ENCODE measurements at places on chromosomes 1 and 21.

GRCh38 chr1:55168353-55168752 lies 46.8 kb downstream of the USP24 start:
- DNase-seq = no peak

DNA sequence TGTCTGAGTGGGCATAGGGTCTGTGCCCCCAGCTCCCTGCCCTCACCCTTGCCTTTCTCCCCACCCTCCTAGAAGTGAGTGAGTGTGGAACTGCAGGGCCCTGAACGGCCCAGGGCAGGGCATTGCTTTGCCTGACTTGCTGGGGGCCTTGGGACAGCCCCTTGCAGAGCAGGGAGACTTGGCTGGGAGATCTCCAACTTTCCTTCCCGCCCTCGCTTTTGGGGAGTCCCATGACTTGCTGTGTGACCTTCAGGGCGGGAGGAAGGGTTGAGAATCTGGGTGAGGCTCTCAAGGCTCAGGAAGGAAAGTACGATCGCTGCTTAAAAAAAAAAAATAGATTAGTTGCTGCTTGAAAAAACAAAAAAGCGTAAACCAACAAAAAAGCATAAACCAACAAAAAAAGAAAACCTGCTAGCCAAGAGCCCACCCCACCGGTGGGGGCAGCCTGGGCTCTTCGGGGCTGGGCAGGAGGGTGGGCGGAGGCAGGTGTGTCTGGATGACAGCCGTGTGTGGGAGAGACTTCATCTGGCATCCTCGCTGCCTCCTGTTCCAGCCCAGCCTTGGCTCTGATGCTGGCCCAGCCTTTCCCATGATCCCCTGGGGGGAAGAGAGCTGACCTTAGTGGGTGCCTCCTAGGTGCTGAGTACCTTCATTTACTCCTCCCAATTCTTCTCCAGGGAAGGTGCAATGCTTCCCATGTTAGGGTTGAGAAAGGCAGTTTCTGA lies 6.5 kb downstream of the NBL1 start:
- DNase-seq = no peak

- peak; percentile 84 for DNase-seq
These were observed 17.4 kb downstream of the CELA3A start for GRCh38 chr1:22018583-22019559.

GRCh38 chr1:28159243-28159642 lies 17.2 kb downstream of the PTAFR start:
- DNase-seq = no peak

GRCh38 chr1:56728964-56729363 lies 83.8 kb downstream of the PRKAA2 start:
- DNase-seq = no peak

- no peak for DNase-seq
These were observed 274.4 kb downstream of the RPS6KC1 start for GRCh38 chr1:213325482-213325881.

DNA sequence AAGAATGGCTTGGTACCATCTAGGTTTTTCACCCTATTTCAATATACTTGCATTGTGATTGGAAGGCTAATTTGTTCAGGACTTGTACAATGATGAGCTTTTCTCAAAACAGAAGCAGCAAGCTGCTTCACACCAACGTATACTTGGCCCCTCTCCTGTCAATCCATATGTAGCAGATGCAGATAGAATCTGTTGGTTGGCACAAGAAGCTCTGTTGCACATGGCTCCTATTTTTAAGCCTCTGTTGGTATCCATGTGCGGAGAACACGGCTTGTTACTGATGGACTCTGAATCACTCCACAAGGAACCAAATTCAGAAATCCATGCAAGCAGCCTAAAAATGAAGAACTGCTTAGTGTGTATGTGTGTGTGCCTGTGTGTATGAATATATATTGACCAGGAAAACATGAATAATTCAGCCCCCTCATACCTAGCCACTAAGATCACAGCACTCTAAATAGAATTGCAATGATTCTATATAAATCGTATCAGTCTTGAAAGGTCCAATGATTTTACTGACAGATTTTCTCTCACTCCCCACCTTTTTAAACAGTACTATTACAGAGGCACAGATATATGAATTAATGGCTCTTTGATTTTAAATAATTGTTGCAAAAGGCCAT lies 258.4 kb upstream of the DPYD start:
- DNase-seq = no peak

- no peak for DNase-seq
These were observed 71.8 kb downstream of the EPHB2 start for GRCh38 chr1:22782406-22782805.

DNA sequence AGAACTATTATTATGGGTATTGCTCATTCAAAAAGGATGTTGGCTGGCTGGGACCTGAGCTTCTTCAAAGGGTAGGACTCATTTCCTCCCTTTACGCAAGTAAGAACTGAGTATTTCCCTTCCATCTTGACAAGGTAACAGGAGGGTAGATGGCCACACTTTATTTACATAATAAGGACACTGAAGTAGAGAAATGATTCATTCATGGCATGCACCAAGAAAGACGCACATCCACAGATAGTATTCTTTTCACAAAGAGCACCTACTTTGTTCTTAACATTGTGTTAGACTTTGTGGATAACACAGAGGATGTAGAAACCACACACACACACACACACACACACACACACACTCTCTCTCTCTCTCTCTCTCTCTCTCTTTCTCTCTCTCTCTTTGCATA lies 82.9 kb downstream of the FAM78B start:
- no peak for DNase-seq
